Peyer's patch (tissue), 4 donors: ENCODE measurements at places on chromosomes 5 and 9. TPM values are rescaled to one million over a fixed set of nuclear protein-coding genes. Genes with fewer than 3 reads are reported as not detected.

- no peak for DNase-seq
Measured at GRCh38 chr9:16869131-16869881, 1.2 kb downstream of the BNC2 start.

GRCh38 chr5:29143266-29143665 is 2050.2 kb upstream of the CDH6 start:
- DNase-seq, result no peak

DNA sequence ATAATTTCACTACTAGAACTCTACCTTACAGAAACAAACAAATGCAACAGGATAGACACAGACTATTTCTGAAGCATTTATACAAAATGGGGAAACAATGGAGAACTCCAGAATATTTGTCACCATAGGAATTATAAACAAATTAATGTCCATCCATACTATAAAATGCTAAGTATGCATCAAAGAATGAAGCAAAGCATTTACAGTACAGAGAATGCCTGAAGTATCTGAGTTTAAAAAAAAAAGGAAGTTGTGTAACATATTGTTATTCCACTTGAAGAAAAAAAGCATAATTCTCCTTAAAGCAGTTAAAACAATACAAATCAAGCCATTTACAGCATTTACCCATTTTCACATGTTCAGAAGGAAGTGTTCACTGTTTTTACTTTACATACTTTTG is 53.0 kb downstream of the DROSHA start:
- no peak for DNase-seq

GRCh38 chr5:26023361-26023760 is 1015.0 kb downstream of the CDH9 start:
- DNase-seq, result no peak

DNA sequence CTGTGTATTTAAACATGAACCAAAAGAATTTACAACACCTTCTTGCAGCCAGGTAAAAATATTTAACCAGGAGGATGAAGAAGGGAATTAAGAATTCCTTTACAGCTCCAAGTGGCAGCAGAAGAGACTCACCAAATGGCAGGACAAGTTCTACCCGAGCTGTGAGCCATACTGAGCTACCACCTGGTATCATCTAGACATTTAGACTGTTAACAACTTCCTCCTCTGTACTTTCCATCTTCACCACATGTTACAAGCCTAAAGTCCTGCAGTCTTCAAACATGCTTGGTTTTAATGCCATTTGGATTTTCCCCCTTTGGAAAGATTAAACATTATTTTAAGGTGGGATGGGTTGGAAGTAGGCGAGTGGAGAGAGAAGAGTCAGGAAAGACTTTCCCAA is 190.2 kb downstream of the TRPM6 start:
- DNase-seq, result no peak

DNA sequence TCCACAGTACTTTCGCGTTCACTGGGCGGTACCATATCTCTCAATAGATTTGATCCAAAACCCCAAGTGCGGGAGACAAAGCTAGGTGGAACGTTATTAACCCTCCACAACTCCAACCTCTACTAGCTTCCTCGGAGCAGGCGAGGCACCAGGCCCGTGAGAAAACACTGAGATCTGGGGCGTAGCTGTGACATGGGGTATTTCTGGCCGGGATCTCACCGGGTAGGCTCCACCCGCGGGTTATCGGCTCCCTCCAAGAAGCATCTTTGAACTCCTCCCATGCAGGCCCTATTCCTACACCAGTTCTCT is 350 bp upstream of the SLC25A46 start:
- DNase-seq, result no peak

- no peak for DNase-seq
Measured at GRCh38 chr5:120703918-120704587, 240.0 kb downstream of the PRR16 start.

- no peak for DNase-seq
Measured at GRCh38 chr5:62791059-62791458, 212.4 kb downstream of the LRRC70 start.

CER1 gene
- 1.9 TPM for total RNA-seq

SPINK5 gene
- not detected for total RNA-seq

GBGT1 gene
- 49.5 TPM for total RNA-seq

MLANA gene
- not detected for total RNA-seq

SAPCD2 gene
- 7.3 TPM for total RNA-seq

VCAN gene
- total RNA-seq, result 13.5 TPM
